ENCODE measurements at places on chromosomes 6 and 20.

DNA sequence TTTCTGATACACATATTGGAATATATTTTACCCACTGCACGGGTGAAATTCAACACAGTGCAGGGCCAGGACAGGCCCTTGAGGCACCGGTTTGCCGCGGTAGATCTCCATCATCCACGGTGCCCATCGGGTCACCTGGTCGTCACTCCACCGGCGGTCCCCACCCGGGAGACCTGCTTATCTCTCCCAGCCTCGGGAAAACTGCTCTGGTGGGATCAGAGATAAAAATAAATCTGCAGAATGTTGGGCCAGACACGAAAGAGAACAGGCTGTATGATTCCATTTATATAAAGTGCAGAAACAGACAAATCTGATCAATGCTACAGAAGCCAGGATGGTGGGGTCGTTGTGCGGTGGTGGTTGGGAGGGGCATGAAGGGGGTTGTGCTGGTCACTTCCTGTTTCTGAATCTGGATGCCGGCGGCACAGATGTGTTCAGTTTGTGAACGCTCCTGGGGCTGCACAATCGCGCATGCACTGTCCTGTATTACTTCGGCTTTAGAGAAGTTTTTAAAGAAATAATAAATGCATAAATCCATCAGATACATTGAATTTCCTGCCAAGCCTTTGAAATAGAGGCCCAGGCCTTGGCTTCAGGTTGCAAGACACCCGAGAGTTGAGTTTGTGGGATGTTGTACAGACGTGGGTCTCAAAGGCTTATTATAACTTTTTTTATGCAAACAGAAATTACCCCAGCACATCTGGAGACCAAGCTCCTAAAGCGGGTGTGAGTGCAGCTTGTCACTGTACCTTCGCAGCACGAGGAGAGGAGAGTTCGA is 54.3 kb downstream of the ANKRD60 start:
- DNase-seq = no peak

GRCh38 chr6:24933868-24934401 is 1.8 kb downstream of the RIPOR2 start:
- DNase-seq = no peak

DNA sequence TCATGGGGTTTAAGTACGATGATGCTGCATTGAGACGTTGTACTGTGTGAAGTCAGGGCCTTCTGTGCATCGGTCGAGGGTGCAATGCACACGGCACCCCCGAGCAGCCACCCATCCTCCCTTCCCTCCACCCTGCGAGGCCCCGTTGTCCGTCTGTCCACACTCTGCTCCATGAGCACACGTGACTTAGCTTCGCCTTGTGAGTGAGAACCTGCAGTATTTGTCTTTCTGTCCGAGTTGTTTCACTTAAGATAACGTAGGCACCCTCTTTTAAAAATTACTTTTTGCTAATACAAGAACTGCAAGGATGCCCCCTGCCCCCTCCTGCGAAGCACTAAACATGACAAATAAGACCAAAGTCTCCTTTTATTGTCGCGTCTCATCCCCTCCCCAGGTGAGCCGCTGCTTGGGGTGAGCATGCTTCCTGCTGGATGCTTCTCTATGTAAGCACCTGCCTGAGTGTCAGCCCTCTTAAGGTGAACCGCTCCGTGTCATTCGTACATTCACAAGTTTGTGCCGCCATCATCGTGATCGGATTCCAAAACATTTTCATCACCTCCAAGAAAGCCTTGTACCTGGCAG is 3.6 kb upstream of the RBBP8NL start:
- DNase-seq = no peak

DNA sequence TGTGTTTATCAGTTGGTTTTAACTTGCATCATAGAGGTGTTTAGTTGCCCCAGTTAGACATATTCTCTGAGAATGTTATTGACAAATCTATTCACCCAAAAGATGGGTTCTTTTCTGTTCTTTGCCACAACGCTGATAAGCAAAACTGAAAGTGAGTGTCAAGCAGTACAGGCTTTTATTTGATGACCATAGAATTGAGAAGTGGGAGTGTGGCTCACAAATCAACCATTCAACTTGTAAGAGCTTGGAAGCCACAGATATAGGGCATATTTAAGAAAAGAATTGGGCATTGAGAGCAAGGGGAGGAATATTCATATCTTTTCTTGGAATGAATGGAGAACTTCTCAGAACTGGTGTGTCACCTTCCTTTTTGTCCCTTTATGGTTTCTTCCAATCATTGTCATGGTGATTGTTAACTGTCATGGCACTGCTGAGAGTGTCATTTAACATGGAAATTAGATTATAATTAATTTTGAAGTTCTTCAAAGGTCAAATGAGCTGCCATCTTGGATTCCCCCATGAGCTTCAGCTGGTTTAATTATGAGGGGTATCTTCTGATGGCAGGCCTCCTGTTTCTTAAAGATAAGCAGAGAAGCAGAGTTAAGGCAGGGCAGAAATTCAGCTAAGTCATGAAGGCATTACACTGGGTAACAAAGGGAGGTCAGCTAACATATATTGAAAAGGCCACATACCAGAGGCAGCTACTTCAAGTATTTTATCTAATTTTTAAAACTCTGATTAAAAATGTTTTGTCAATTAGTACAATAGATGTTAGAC is 254.0 kb upstream of the HTR1E start:
- DNase-seq = no peak

- no peak for DNase-seq
Observed at GRCh38 chr6:117544716-117545115, 57.6 kb downstream of the GOPC start.

GRCh38 chr20:6362245-6362644 is 239.4 kb upstream of the FERMT1 start:
- DNase-seq = no peak

DNA sequence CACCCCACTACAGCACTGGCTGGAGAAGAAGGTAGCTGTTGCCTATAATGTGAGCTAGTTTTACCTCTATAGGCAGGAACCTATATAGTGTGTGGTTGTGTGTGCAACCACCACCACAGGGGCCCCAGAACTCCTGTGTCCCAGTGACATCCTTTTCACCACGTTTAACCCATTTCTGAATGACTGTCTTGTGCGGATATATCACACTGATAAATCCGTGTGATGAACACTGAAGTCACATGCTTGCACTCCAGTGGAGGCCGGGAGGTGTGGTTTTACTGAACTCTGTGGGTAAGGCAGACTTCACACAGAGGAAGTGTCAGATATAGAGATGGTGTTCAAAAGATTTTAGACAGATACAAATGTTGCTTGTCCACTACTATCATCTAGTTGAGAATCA is 32.5 kb downstream of the SDHAF4 start:
- DNase-seq = no peak

- DNase-seq = no peak
Observed at GRCh38 chr6:108619431-108620197, 58.9 kb downstream of the FOXO3 start.

DNA sequence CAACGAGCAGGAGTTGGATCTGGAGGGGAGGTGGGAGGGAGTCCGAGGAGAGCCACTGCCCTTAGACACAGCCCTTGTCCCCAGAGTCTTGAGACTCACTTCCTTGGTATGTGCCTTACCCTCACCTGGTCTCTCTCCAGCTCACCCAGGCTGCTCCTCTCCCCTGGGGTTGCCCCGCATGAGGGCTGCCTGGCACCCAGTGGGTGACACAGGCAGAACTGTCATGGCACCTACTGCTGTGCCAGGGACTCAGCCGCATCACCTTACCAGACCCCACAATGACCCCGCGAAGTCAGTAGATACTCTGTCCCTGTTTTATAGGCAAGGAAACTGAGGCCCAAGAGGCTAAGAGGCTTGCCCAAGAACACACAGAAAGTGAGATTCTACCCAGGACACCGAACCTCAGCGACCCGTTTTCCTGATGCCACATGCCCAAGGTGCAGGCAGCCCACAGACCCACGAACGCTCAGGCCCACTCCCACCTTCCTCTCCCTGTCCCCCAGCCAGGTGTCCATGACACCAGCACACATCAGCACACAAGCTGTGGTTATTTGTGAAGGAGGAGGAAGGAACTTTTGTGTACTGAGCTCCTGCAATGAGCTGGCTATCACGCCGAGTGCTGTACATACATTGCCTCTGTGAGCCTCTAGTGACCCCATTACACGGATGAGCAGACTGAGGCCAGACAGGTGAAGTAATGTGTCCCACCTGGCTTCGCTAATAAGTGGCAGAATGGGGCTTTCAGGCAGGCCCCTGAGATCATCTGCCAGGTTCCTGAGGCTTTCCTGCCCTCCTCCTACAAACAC is 168.1 kb downstream of the GRM4 start:
- DNase-seq = no peak

DNA sequence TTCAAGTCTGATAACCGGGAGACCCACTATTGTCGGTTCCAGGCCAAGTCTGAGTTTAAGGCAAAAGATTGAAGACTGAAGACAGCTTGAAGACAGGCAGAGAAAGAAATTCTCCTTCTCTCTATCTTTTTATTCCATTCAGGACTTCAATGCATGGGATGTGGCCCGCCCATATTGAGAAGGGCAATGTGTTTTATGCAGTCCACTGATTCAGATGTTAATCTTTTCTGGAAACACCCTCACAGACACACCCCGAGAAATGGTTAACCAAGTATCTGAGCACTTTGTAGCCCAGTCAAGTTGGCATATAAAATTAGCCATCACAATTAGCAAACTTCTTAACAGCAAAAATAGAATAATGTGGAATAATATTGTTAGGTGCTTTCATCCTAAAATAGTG is 75.5 kb upstream of the FABP7 start:
- DNase-seq = no peak

DNA sequence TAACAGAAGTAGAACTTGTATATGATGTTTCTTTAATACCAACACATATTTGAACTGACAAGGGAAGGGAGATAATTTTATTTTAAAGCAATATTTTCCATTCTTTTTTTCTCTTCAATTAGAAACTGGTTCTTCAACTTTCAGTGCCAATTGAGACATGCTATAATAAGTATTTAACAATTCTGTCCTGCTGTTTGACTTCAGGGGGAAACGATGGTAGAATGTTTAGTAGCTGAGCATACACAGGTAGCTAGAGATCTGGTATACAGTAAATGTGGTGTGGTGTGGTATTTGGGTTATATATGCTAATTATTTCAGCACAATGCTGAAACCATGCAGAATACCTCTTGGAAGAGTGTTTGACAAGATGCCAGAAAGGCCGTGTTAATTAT is 156.9 kb downstream of the ARID1B start:
- no peak for DNase-seq

- no peak for DNase-seq
Observed at GRCh38 chr6:22613695-22614094, 44.3 kb downstream of the HDGFL1 start.

- no peak for DNase-seq
Observed at GRCh38 chr6:151068761-151069312, 170.9 kb upstream of the AKAP12 start.

GRCh38 chr6:56463443-56463842 is 179.2 kb downstream of the DST start:
- DNase-seq = no peak

DNA sequence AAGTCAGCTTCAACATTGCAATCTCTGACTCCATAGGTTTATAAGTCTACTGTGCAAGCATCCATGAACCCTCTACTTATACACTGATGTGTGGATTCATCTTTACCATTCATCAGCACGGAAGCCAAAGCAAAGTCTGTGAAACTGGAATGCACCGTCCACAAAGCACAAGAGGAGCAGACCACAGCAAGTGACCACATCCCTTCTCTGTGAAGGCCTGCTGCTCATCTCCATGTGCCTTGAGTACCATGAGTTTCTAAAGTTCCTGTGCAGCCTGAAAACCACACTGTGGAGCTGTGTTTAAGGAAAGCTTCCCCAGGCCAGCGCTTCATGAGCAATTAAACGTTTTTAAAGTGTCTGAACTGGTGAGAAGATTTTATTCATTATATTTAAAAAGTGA is 20.0 kb downstream of the GABRR1 start:
- no peak for DNase-seq

DNA sequence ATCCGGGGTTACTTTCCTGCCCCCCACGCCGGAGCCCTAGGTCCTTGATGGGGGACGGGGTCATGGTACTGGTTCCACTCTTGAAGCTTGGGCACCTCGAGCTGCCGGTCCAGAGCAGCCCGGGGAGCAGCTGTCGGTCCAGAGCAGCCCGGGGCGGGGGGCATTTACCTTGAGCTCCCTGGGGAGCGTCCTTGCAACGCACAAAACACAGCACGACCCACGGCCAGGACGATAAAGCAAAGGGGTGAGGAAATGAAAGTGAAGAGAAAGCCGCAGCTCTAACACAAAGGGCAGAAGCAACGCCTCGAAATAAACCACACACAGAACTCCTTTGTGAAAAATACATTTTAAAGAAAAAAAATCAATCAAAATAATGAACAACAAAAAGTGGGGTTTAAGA is 39.1 kb downstream of the KCNQ2 start:
- DNase-seq = no peak

DNA sequence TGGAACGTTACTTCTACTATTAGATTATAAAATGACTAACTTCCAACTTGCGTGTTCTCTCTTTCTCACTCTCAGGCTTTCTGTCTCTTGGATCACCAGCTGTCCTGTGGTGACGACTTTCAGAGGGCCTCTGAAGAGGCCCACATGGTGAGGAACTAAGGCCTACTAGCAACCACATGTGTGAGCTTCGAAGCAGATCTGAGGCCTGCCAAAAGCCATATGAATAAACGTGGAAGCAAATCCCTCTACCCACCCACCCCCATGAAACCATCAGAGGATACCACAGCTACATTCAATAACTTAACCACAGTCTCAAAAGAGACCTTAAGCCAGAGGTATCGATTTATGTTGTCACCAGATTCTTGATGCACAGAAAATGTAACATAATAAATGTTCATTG is 13.5 kb upstream of the BMP5 start:
- DNase-seq = no peak

DNA sequence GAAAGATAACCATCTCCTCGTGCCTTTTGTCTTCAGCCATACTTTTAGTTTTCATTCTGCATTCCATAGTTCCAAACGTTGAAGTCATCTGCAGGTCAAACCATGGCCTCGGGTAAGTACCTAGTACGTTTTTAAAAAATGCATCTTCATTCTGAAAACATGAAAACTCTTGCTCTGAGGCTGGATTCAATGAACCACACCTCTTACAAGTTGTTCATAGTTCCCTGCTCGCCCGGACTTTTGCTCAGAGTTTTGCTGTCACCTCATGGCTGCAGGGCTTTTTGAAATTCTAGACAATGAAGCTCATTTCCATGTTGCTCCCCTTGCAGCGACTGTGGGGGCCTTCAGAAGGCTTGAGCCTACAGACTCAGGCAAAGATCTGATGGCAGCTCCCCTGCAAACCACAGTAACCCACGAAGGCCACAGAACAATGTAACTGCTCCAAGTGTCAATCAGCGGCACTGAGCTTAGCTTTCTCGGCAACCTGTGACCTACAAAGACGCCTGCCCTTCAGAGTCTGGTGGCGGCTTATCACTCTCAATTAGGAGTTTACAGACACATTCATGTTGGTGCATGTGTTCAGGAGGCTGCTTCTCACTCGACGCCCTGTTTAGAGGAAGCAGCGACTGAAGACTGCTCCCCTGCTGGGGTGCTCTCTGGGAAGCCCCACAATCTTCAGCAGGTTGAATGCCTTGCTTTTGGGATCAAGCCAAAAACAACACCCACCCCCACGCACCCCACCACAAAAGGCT is 61.2 kb downstream of the FOXC1 start:
- no peak for DNase-seq

- no peak for DNase-seq
Observed at GRCh38 chr6:170266061-170266825, 24.6 kb downstream of the DLL1 start.

All from NCI-H1436 (cell line).